ENCODE measurements at places on chromosomes 2 and 18.

DNA sequence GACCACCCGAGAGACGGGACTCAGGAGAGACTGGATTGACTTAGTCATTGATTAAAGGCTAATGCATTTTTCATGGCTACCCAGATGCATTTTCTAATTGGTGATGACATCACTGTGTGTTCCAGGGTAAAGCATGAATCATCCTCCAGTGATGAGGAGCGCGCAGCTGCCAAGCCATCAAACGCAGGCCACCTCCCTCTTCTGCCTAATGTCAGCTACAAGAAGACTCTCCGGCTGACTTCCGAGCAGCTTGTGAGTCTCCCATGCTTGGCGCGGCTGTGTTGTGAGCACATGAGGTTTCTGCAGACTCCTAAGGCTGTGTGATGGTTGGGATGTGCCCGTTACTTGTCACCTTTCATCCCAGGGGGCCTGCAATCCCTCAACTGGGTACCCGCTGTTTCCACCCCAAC lies 56.4 kb downstream of the LPIN1 start:
- no peak for DNase-seq

DNA sequence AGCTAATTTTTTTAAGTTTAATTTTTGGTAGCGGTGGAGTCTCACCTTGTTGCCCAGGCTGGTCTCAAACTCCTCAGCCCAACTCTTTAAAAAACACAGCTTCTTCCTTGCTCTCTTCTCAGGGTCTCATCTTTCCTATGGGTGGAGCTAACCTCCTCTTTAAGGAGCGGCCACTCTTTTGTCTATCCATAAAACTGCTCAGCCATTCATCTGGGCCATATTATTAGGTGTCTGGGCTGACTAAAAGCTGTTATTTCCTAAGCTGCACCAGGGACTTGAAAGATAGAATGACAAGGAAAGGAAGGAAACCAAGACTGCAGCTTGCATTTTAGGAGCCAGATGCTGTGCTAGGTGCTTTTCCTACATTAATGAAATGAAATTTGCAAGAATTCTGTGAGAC lies 35.8 kb upstream of the THOC1 start:
- no peak for DNase-seq

DNA sequence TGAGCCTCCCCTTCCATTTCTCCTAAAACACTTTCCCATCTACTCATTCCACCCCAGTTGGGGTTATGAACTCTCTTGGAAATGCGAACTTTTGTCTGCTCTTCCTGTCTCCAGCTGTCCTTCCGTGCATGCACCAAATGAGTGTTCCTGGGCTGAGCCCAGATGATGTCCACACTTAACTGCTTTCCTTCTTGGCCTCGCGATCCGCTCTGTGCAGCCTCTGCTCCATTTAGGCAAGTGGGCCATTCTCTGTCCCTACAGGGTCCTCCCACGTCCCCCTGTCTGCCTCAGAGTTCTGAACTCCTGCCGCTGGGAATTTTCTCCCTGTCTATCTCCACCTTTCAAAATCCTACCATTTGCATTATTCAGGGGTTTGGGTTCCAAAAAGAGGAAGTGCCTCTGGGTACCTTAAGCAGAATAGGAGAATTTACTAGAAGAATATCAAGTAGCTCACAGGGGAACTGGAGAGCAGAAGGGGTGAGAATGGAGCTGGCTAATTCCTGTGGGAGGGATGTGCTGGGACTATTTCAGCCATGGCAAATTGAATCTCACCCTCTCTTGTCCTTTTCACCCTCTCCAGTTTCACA lies 4.7 kb upstream of the NCK2 start:
- no peak for DNase-seq

- DNase-seq = no peak
Observed at GRCh38 chr2:29219374-29219773, 104.2 kb downstream of the CLIP4 start.

GRCh38 chr18:28176948-28177827 lies at the start of gene CDH2:
CDH2 (minus strand) TSS chr18:28177130; CDS start chr18:28177022, 108 bp downstream.
- peak; percentile 80 for DNase-seq

- peak; percentile 62 for DNase-seq
Observed at GRCh38 chr2:166127217-166128155, at the start of gene SCN1A. SCN1A (minus strand) TSS chr2:166128020; CDS start chr2:166073621, 54,399 bp downstream.

DNA sequence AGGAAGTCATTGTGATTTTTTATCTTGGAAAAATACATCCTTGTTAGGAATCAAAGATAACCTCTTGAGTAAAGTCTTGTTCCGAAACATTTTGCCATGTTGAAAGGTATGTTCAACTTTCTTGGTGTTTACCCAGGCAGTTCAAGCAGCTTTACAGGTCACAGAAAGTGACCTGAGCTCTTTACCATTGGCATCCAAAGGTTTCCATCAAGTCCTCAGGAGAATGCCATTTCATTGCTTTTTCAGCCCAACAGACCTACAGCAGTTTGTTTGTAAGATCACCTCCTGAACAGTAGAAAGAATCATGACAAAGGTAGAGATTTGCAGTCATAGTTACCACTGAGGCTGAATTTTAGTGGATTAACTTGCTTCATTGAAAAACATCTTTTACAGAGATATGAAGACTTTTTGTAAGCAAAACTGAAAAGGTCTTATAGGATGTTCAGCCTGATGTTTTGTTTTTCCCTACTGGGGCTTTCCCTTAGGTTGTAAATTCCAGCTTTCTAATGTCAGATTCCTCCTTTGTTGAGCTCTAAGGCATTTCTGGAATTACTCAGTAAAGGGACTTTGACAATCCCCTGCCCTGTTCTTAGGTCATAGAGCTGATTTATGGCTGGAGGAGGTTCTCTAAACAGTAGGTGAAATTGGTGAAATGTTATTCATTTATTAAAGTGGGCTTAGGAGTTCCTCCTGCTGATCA lies 236.8 kb upstream of the RBMS1 start:
- no peak for DNase-seq

GRCh38 chr2:86189782-86190416 lies 5.4 kb downstream of the IMMT start:
- DNase-seq = no peak

DNA sequence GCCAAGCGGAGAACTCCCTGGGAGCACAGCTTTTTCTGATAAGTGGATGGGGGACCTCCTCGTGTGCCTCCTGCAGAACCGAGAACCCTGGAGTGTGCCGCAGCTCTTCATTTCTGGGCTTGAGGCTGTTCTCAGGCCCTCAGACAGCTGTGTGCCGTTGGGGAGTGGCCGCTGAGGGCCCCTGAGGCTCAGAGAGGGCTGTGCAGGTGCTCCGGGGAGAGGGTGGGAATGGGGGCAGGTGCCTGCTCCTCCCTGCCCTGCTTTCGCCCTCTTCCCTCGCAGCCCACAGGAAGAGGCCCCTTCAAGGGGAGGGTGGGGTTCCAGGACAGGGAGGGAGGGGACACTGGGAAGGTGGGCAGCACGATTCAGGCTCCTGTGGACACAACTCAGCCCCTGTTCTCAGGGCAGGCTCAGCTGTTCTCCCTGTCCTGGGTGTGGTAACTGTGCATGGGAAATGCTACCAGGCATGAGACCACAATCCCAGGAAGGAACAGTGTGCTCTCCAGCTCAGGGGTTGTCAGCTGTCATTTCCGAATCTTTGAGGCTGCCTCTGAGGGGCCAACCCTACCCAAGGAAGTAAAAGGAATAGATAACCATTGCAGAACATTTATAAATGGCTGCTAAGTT lies 11.3 kb downstream of the LCT start:
- DNase-seq = no peak

DNA sequence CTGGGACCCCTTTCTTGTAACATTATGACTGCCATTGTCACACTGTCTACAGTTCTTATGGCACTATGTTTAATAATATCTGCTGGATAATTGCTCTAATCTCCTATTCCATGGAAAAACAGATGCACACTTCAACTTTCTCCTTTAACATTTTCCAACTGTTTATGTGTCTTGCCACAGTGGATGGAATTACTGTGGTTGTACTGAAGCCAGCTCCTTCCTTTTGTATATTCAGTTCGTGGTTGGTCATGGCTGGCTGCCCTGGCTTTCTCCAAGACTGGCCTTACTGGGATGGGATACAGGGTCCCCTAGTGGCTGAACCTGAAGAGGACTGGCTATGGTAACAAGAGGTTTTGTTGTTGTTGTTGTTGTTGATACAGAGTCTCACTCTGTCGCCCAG lies 113.9 kb downstream of the SS18 start:
- DNase-seq = no peak

DNA sequence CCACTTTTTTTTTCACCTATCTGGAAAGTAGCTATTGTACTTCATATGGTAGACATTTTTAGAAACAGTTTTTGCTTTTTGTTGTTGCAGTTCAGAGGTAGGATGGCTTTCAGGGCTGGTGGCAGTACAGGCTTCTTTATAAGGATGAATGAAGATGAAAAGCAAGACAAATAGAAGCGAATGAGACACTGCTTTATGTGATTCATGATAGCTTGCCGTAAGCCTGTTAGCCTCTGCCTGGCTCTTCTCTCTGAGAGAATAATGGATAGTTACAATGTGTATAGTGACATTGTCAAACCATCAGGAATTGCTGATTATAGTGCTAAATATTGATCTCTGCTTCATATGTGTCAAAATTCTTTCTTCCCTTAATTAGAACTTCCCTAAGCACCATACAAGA lies 173.7 kb downstream of the NR4A2 start:
- DNase-seq = no peak

Measured in NCI-H1105 (cell line).